ENCODE measurements at places on chromosomes 3 and 15.

GRCh38 chr15:27619204-27619603, 479.9 kb downstream of the OCA2 start:
- no peak for DNase-seq

DNA sequence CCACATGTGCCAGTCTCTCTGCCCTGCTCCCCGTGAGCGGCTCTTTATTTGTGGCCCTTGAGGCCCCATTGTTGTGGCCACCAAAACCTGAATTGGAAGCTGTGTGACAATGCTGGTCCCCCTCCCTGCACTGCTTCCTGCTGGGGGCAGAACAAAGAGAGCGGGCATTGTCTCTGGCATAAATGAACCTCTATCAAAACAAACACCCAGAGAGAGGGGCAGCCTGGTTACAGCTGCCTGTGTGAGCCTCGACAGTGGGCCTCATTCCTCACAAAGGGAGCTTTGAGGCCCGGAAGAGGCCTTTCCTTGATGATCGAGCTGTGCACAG, 152.9 kb downstream of the IGF1R start:
- DNase-seq, result no peak

DNA sequence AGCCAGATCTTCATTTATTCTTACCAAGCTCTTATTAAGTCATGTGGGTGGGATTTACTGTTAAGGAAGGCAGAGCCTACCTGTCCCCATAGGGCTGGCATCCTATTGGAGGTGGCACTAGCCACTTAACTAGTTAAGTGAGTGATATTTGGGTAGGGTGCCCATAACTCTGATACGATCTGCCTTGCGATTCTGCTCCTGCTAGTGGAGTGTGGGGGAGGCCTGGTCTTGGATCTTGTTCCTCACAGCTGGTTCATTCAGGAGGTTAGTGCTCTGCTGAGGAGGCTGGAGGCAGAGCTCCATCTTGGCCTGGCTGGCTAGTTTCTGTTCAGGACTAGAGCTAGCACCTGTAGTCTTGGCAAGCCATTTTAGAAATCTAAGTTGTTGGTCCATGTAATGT, 9.3 kb downstream of the BAHD1 start:
- DNase-seq, result no peak

DNA sequence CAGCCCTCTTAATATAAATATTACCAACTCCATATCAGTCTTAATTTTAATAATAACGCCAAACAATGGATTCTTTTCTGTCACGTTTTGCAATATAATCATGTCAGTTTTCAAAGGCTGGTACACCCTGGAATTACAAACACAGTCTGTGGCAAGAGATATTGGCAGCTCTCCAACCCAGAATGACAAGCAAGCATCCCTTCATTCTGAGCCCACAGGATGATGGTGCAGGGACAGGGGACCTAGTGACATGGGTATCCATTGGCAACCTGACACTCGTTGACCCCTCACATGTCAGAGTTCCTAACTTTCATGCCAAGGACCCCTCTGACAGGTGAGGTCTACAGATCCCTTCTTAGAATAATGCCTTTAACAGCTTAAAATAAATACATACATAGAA, 154.5 kb upstream of the TSC22D2 start:
- DNase-seq, result no peak

GRCh38 chr3:851098-851790, 241.6 kb upstream of the CNTN6 start:
- no peak for DNase-seq

DNA sequence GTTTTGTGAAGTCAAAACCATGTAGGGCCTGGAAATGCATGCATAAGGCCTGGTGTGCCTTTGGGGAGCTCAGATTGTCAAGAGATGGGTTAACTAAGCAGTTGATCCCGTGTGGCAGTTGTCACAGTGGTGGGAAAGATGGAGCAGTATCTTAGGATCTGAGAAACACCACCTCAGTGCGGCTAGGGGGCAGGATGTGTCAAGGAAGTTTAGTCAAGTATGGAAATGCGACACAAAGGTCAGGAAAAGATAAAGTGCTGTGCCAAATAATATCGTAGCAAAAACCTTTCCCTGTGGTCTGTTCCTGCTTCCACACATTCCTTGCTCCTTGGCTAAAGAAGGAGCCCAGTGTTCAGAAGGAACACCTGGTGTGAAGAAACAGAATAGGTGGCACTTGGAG, 396.4 kb downstream of the EDEM1 start:
- no peak for DNase-seq

DNA sequence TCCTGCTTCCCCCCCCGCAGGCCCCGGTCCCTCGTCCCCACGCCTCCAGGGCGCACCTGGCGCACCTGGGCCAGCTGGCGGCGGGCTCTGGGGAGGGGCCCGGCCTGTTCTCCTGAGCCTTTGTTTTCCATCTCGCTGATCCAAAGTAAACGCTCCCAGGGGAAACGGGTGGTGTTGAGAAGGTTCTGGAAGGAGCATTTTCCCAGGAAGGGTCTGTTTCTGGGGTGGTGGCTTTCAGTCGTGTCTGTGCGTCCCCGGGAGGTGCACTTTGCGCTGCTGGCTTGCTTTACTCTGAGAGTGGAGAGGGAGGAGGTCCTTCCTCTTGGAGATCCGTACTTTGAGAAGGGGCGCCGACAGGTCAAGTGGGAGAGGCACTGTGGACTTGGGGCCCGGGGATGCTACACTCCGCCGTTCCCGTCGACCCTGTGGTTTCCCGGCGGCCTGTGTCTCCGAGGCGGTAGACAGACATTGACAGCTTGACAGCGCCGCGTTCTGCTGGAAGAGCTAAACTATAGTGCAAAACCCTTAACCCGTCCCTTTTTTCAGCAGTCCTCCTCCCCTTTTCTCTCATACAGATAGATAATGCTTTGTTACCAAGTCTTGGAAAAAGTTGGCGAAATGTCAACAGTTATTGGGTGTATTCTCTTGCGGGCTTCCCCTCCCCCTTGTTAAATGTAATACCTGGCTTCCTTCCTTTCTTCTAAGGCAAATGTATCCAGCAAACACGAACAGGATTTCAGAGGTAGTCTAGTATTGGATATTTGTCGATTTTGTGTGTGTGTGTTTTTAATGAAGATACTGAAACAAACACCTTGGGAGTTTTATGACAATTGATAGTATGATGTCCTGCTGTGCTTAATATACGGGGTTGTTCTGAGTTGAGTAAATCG, 6.5 kb downstream of the TPM1 start:
- no peak for DNase-seq

DNA sequence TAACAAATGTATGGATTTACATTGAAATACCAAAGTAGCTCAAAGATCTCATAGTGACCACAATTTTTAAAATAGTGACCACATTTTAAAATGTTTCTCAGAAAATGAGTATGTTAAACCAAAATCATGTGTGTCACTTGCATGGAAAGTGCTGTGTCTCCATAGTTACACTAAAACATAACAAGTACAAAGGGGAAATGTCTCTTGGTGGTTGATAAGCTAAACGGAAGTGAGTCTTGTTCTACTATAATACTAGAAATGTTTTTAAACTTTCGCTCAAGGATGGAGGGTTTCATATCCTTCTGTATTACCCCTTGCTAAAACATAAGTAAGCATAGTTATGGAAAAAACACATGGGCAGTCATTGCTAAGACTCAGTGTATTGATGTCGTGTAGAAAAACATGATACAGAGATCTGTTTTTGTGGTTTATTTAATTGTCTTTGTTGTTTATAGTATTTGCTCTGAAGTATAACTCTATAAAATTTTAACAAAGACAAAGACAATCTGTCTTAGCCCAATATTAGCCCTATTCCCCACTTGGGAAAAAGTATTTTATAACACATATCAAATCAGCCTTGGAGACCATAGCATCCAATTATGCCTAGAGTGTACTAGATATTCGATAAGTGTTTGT, 27.0 kb upstream of the DENND4A start:
- no peak for DNase-seq

DNA sequence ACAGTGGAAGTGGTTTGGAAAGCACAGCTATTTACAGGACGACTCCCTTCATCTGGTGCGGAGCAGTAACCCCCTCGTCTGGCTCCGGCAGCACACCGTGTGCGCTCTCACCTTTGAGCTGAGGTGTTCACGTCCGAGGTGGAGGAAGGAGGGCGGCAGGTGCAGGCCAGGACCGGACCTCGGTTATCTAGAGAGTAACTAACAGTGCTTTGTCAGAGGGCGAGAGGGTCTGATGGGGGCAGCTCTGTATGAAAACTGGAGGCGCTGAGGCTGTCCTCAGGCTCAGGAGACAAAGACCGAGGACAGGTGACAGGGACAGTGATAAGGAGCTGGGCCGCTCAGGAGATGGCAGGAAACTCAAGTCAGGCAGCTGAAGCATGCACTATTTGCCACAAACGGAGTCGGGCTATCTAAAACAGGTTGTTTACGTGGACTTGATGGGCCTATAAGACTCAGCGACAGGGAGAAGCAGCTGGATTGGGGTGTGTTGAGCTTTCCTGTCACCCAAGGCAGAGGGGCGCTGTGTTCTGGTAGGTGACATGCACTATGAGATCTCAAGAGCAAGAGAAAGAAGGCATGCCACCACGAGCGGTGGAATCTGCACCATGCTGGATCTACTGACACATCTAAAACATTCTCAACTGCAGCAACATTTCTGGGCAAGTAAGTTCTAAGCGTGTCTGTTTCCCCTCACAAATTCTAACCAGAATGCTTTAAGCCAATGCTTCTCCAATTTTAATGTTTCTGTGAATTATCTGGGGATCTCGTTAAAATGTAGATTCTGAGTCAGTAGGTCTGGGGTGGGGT, 155.2 kb downstream of the XXYLT1 start:
- DNase-seq, result no peak

DNA sequence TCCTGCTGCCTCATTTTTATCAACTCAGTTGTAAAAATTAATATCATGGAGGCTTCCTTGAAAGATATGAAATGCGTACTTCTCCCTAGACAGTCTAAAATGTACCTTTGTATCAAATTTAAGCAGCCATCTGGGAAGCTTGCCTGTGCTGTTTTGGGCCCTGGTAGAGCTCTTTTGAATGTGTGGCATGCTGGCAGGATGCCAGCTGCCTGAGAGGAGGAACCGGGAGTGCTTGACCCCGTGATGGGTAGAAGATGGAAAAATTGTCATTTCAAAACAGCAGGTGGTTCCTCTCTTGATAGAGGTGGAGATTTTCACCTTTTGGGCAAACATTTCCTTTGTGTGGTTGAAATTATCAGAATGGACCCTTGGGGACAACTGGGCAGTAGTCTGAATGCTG, 245.3 kb downstream of the RPLP1 start:
- no peak for DNase-seq

DNA sequence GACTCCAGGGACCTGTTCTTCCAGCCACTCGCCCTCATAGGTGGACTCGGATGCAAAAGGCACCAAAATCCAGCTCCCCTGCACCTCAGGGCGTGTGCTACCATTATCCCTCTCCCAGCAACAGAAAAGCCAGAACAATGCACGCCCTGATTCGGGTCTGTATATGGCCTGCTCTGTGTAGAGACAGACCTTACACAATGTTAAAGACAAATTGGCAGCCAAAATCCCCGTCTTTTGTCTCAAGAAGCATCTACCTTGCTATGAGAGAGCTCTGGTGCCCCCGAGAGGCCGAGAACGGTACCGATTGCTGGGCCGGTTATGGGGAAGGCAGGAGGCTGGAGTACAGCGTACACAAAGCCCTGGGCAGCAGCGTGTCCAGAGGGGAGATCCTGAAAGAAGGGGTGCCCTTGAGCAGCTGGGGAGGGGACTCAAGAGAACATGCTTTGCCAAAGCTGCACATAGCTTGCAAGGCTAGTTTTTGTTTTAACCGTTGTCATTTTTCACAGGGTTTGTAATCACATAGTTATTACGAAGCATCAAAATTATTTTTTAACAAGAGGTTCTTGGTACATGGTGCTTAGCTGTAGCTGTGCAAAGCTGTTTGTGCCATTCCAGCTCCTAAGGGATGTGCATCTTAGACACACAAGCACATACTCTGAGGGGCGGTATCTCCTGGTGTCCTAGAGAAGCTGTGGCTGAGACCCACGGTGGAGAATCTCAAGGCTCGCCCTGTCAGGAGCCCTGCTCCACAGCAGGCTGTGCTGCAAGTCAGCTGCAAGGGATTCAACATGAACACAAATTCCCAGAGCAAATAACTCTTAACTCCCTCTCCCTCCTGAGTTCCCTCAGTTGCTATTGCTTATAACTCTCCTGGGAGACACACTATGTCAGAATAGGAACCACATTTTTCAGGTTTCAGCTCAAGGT, 461.5 kb upstream of the PPP2R3A start:
- DNase-seq, result no peak

DNA sequence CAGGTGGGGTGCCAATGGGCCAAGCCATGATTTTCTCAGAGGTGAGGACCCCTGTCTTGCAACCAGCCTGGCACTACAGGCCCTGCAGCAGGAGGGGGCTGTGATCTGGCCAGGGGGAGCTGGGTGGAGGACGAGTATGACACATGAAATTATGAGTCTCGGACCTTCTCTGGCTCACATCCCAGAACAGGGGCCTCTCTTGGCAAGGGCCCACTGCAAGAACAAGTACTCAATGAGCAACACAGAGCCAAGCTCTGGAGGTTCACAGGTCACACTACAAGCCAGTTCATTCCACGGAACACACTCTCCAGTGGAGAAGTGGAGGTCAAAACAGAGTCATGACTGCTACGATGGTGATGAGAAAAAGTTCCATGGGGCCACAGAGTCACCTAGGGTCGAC, 28.3 kb downstream of the CCDC32 start:
- DNase-seq, result no peak

DNA sequence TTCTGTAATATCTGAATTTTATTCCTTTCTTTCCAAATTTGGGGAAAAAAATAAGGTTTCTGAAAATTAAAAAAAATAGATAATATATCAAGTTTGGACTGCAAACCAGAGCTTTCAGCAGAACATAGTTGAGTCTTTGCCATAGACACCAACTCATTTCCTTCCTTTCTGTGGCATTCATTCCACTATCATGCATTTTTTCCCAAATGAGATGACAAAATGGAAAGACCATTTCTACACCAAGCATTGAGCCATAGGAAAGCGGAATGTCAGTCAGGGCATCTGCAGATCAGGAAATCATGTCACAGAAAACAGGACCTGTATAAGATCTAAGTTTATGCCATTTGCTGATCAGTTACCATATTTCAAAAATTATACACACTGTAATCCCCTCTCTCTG, 333.3 kb upstream of the THBS1 start:
- DNase-seq, result no peak

DNA sequence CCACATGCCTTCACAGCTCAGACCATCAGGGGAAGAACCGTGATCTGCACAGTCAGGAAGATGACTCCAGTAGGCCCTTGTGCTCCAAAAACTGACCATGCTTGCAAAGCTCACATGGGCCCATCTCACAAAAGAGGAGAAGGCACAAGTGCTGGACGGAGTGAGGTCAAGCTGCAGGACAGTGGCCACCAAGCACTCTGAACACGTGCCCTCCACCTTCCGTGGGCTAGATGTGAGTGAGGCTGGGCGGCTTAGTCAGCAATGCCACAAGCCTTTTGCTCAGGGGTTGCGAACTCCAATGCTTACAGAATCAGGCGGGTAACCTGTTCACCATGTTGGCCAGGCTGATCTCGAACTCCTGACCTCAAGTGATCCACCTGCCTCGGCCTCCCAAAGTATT, 70.9 kb downstream of the SCN5A start:
- DNase-seq, result no peak

GRCh38 chr15:90001683-90002427, 731 bp downstream of the ZNF710 start:
- DNase-seq, result no peak
